Tibial nerve (tissue), 4 donors: ENCODE measurements at places on chromosomes 16 and 17.
A peak's percentile ranks its signal among the peaks of the same experiment; 100 is the strongest.

- peak; percentile 40 for DNase-seq
Observed at GRCh38 chr17:11608396-11608795, 10.1 kb downstream of the DNAH9 start.

- DNase-seq, result peak; percentile 82
Observed at GRCh38 chr16:58020628-58021521, 4.7 kb upstream of the MMP15 start.

DNA sequence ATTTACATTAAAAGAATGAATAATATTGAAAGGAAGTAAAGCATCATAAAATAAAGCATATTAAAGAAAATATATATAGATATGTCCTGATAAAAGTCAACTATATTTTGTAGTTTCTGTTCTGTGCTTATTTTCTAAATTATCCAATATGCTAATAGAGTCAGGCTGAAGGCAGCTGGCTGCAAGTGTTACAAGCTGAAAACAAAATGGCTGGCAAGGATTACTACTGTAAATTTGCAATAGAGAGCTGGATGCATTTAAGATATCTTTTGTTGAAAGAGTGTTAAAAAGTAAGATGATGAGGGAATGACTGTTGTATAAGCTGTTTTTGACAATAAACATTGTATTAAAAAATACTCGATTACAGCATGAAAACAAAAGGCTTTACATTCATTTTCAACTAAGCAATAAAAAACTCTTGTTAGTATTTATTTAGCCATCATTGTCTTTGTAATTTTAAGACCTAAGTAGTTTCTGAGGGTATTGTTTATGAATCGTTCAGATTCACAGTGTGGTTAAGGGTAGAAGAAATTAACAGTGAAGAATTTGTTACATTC is 76.3 kb downstream of the TANC2 start:
- DNase-seq, result no peak

DNA sequence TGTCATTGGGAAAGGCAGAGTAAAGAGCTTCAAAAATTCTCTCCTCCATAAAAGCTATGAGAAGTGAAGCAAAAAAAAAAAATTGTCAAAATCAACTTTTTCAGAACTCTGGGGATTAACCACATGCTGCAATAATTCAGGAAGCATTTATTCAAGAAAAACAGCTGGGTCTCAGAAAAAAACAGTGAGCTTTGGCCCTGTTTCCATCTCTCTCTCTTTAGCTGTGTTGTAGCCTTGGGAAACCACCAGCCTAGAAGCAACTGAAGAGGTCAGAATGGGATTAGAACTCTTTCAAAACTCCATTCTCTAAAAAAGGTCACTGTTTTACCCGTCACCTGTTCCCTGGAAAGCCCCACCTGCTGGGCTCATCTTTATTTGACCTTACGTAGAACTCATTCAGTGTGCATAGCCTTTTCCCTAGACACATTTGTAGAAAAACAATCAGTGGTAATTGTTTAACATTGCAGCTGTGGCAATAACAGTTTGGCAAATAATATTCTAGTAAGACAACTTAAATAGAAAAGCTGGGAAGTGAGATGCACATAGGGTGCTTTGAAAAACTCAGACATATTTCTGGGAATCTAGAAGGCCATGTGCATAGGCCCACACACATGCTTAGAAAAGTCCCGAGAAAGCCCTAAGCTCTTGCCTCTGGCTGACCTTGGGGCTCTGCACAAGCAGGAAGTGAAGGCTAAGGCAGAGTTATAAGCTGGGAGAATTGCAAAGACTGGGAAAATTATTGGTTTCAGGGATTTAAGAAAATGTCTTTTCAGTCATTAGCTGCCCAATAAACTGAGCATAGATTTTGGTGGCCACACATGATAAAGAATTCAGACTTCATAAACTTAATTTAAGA is 18.0 kb downstream of the SLC5A11 start:
- no peak for DNase-seq

GRCh38 chr17:77160875-77161530 is 20.2 kb downstream of the SEC14L1 start:
- DNase-seq, result no peak

DNA sequence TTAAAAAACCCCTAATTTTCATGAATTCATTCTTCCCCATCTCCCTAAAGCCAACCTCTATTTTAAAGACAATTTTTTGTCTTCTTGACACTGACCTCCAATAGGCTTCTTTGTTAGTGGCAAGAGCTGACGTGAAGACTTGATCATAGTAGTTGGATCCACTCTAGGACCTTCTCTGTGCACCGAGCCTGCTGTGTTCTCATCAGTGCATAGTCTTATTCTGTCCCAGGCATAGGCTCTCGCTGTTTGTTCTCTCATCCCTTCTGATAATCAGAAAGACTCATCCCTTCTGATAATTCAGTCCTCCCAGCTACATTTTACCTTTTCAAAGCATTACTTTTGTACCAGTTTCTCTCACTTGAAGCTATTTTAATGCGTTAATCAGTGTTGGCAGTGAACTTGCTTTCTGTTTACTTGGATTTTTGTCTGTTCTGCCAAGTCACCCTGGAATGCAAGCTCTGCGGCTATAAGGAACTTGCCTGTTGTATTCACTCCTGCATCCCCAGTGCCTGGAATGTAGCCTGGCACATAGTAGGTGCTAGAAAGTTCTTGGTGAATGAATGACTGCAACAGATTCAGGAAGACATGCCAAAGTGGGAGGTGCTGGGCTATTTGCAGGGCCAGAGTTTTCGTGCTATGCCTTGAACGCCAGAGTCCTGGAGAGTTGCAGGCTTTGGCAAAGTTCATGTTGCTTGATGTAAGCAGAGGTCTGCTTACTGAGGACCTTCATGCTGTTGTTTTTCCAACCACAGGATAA is 147.6 kb upstream of the MPHOSPH6 start:
- no peak for DNase-seq

DNA sequence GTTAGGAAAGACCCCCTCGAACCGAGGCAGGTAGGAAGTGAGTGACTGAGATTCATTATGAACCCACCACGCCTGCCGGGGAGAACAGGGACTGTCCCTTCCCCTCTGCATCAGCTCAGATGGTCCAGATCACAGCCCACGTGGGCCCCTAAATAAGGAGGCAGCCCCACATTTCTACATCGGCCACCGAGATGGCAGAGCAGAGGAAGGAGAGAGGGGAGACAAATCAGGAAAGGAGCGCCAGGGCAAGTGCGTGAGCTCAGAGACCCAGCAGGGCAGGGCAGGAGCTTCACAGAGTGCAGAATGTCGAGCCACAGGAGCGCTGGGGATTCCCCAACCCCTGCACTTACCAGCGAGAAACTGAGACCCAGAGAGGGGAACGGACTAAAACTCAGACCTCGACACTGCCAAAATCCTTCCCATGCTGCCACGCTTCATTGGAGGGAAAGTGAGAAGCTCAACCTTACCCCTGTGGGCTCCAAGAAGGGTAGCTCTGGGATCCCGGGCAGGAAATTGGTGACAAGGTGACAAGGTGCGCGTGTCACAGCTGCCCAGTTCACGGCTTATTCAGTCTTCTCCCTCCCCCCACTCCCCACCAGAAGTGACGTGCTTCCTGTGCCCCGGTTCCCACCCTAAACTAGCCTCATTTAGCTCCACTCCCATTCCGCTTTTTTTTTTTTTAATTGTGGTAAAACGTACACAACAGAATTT is at the start of gene ICAM2:
ICAM2 (minus strand) TSS at position 578 of the 711 bp plus-strand sequence. CDS start 13,942 bp downstream, outside the sequence.
- peak; percentile 54 for DNase-seq

DNA sequence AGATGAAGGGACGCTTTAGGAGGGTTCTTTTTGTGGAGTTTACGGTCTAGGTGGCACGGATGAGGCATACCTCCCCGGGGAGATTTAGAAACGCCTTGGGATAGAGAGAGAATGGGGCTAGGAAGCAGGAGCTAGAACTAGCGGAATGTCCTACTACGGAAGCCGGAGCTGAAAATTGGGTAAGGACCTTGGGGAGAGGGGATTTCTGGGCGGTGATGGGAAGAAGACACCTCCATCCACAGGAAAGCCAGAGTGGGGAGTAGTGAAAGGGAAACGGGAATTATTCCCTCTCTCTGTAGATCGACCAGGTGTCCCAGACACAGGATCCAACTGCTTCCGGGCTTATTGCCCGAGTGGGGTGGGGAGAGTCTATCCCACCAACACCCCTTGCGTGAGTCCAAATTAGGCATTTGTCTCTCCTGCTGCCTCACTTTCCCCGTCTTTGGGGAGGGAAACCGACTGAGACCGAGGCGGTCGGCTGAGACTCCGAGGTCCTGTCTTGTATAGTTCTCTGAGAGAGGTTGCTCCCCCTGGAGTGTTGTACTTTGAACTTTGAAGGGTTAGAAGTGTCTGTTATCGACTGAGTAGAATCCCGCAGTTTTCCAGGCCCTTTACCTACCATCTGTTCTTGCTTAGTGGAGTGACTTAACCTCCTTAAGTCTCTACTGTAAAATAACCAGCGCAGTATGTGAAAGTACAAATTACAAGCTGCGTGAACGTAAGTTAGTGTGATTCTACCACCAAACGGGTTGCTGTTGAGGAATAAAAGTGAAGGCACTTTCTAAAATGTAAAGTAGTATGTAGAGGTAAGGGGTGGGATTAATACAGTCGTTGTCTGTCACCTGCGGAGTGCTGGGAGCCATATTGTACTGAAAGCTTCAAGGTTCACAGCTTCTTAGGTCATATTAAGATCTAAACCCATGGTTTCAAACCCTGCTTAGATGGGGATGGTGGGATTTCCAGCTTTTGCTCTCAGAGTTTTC is 1.0 kb downstream of the RSPRY1 start:
- no peak for DNase-seq

- peak; percentile 100 for DNase-seq
Observed at GRCh38 chr16:22190081-22190775, 15.8 kb upstream of the EEF2K start.

DNA sequence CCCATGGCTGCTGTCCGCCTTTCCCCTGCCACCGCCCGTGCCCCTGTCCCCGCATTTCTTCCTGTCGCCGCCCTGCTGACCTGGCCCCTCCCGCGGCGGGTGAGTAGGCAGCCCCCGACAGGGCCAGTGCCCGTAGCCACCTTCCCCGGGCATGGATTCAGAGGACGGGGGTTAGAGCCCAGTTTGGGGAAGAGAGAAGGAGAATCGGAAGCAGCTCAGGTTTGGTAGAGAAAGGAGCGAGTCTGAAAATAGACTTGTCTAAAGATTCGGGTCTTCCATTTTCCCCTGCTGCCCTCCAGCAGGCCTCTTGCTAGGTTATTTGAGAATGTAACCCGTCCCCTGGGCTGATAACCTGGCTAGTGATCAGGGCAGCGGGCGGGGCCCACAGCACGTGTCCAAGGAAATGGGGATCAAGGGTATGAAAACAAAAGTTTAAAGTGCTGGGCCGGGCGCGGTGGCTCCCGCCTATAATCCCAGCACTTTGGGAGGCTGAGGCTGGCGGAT is 7.9 kb upstream of the CLDN9 start:
- DNase-seq, result no peak

- DNase-seq, result no peak
Observed at GRCh38 chr16:83220066-83220465, 587.7 kb upstream of the HSBP1 start.

DNA sequence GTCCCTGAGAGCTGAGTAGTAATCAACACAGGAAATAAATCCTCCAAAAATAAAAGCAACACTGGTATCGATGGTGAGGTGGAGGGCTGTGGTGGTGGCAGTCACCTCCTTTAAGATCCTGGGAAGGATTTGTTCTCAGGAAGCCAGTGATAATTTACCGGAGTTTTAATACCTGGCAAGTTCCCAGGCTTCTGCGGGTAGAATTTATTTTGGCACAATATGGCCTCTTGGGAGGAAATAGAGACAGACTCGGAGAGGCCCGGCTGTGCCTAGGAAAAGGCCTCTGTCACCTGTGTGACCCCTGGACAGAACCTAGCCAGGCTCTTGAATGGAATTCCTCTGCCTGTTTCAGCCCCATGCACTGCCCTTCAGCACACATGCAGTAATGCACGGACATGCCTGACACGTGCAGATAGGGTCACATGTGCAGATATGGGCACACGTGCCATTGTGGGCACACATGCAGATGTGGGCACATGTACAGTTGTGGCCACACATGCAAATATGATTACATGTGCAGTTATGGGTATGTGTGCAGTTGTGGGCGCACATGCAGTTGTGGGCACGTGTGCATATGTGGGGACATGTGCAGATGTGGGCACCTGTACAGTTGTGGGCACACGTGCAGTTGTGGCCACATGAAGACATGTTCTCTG is 33.5 kb downstream of the MGAT5B start:
- DNase-seq, result no peak

- no peak for DNase-seq
Observed at GRCh38 chr16:89602273-89602951, 11.0 kb upstream of the DPEP1 start.

- peak; percentile 58 for DNase-seq
Observed at GRCh38 chr17:32111141-32111771, 31.0 kb upstream of the RHOT1 start.

DNA sequence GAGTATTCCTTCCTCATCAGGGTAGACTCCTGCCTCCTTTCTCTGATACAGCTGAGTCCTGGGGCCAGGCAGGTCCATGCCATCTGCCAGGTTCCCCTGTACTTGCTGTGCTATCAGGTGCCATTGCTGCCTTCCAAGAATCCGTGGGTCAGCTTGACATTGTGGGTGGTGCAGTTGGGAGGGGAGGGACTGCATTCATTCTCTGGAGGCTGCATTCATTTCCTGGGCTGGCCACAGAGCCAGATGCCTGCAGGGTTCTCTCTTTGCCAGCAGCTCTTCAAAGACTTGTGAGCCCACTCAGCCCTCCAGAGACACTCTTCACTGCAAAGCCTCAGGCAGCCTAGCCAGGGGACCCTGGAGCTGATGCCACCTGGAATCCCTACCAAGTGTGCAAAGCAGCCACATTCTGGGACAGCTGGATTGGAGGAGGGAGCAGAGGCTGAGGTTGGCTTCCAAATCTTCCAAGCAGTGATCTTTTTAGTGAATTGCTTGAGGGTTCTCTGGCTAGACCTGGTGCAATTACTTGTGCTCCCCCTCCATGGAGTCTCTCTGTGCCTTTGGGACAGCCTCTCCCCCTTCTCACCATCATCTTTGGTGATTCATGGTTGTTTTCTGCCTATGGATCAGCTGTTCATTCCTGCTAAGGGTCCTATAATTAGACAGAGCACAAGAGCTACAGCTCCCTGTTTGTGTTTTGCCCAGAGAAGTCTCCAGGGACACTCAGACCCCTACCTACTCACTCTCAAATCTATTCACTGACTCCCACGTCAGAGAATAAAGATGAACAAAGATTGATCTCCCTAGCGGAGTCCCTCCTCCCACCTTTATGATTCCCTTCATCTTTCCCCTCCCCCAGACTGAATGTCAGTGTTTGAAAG is 20.9 kb downstream of the ANKFN1 start:
- DNase-seq, result no peak

DNA sequence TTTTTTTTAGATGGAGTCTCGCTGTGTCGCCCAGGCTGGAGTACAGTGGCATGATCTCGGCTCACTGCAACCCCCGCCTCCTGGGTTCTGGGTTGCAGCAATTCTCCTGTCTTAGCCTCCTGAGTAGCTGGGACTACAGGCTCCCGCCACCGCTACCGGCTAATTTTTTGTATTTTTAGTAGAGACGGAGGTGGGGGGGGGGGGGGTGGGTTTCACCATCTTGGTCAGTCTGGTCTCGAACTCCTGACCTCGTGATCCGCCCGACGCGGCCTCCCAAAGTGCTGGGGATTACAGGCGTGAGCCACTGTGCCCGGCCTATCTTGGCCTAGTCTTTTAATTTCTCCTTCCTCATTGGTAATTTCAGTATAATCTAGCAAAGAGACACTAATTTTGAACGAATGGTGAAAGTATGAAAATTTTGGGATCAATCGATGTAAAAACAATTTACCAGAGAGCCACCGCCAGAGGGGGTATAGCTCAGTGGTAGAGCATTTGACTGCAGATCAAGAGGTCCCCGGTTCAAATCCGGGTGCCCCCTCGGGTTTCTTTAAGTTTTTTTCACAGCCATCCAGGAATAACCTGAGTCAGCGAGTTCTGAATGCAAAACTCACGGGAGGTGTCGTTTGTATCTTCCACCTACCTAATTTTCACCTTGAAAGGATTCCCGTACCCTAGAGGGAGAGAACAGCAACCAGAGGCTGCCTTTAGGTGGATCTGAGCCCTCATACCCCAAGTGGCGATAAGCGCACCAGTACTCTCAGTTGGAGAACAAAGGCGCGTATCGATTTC is 2.5 kb upstream of the LASP1 start:
- peak; percentile 81 for DNase-seq
